ENCODE measurements at places on chromosomes 5 and 9.

DNA sequence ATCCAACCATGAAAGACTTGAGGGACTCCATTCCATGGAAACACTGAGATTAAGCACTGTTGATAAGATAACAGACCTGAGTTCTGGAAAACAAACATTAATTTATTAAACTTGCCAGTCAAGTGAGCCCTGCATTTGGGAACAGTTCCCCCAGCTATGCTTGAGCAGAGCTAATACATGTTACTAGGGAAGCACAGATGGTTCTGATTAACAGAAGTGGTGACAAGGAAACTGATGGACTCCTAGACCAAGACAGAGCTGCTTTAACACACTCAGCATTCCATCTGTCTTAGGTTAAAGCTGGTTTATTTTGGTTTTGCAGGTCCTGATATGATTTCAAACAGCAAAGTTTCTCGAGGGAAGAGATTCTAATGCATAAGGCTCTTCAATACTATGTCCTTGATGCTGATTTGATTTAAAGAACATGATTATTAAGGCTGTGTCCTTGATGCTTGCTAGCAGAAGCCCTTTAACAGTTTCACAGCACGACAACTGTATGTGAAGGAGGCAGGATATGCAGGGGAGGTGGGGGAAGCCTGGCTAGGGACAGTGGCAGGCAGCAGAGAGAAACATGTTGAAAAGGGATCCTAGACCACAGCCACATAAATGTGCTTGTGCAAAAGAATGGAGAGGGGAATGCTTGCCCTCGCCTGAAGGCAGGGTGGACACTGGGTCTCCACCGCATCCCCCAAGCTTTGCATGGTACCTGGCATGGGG, 66.2 kb downstream of the ACTBL2 start:
- no peak for DNase-seq

- no peak for DNase-seq
These were observed 27.4 kb downstream of the NCS1 start for GRCh38 chr9:130199605-130200004.

- no peak for DNase-seq
These were observed 12.2 kb upstream of the NDFIP1 start for GRCh38 chr5:142096382-142096781.

DNA sequence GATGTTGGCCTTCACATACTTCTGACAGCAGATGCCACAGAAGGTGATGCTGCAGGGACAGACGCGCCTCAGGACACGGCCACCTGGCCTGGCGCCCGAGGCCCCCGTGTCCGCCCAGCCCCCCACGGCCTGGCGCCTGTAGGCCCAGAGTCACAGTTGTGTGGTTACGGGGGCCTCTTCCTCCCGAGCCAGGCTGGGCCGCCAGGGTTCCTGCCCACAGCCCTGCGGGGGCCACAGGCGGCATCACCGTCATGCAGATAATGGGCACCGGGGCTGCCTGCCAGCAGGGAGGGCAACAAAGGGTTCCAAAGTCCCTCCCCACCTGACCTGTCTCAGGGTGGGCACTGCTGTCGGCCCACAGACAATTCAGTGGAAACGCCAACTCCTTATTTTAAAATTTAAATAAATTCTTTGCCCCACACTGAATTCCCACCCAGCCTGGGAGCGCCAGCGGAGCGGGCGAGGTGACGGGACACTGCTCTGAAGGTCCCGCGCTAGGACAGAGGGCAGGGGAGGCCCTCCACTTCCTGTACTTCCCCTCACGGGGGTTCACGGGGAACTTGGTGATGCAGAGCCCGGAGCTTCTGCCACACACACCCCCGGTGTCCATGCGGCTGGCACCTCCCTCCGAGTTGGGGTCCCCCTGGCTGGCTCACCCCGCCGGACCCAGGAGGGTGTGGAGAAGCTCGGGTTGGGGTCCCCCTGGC, 40.6 kb downstream of the EXOC3 start:
- no peak for DNase-seq

GRCh38 chr5:13189532-13189931, 755.0 kb downstream of the DNAH5 start:
- no peak for DNase-seq

- no peak for DNase-seq
These were observed 192.6 kb downstream of the TLE4 start for GRCh38 chr9:79764374-79764773.

DNA sequence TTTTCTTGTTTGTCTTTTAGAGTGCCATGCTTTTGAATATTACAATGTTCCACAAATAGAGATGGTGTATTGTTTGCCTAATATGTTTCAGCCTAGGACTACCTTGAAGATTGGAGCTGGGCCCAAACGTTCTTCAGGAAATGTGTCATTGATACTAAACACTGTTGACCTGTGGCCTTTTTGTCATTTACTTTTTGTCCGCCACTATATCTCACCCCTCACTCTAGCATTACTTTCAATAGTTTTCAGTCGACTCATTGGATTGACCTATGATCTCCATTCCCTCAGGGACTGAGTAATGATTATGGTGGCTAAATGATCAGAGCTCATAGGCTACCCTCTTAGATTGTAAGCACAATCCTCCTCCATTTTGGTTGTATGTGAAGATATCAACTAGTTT, 115.8 kb downstream of the NUDT12 start:
- no peak for DNase-seq

- DNase-seq, result no peak
These were observed 274.3 kb downstream of the ISL1 start for GRCh38 chr5:51657340-51658240.

DNA sequence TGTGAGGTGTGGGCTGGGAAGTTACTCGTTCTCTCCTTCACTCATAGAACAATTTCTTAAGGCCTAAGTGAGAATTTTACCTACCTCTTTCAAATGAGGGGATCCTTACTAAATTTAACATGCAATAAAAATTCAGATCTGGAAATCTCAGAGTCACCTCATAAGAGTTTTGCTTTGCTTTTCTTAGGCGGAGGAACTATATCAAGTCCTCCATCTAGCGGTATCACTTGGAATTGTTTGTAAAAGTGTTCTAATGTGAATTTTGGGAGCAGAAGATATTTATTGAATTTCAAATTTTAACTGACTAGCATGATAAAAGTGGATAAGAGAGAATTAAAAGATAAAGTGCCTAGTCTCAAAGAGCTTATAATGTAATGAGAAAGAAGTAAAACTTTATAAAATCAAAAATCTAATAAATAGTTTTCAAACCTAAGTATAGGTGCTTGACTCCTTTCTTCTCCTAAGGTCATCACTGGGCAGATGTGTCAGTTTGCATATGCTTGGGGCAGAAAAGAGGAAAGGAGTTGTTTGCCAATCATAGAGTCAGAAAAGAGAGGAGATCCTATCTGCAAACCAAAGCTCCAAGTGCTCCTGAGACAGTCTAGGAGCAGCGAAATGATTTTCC, 145.7 kb upstream of the DAB2 start:
- no peak for DNase-seq

- DNase-seq, result no peak
These were observed 67.3 kb downstream of the DOCK8 start for GRCh38 chr9:281741-282645.

DNA sequence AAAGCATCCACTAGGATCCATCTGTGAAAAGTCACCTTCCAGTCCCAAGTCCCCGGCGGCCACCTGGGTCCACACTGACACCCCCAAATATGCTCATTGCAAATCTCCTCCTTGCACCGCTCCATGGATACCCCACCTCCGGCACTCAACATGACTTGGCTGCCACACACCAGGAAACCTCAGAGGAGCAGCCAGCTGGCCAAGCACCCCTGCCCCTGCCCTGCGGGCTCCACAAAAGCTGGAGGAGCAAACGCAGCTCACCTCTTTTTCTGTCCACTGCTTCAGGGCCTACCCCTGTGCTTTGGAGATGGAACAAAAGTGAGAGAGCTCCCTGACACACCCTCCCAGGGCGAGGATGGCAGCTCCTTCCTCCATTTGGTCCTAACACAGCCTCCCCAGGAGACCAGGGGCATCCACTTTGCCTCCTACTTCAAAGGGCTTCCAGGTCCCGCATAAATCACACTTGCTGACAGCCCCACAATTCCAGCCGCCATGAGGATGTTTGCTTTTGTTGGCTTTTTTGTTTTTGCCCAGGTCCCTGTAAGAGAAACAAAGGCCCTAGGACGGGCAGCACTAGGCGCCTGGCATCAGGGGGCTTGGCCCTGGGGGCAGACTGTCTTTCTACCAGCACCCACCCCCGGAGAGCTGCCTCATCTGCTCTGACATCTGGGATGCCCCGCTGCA, 14.8 kb downstream of the ROR2 start:
- no peak for DNase-seq

GRCh38 chr5:167485061-167485774, 806.2 kb upstream of the WWC1 start:
- DNase-seq, result no peak

DNA sequence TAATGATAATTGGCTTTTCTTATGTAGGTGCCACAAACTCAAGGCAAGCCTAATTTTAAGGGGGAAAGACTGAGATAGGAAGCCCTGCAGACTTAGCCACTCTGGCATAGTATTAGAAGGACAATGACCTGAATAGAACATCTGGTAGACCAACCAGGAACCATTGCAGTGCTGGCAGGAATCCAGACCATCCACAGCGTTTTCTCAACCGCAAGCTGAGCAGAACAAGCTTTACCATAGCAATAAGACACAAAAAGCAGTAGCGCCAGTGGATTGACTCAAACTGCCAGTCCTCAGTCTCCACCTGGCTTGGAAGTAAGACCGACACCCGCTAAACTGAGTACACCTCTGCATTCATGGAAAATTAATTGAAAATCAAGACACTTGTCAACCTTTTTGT, 141.3 kb upstream of the LPAR1 start:
- no peak for DNase-seq

DNA sequence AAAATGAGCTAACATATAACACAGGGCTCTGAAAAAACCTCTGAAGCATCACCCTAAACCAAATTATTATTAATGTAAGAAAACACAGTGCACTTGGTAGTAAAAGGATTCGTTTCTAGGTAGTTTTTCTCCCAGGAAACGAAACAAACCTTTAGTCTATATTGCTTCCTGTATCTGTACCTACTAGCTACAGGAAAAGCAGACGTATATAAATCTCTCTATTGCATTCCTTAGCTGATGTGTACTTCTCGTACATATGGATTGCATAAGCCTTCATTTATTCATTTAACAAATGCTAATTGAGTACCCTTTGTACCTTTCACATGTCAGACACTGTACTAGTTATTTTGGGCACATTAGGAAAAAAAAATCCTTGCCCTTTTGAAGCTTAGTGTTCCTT, 85.0 kb upstream of the RASA1 start:
- no peak for DNase-seq

GRCh38 chr9:70020217-70020616, 23.4 kb upstream of the MAMDC2 start:
- no peak for DNase-seq

- DNase-seq, result no peak
These were observed 84.6 kb downstream of the CEMIP2 start for GRCh38 chr9:71683598-71684235.

- DNase-seq, result no peak
These were observed 6.8 kb upstream of the TRIM41 start for GRCh38 chr5:181215997-181216989.

GRCh38 chr9:132575005-132575609, 7.3 kb upstream of the BARHL1 start:
- no peak for DNase-seq

- no peak for DNase-seq
These were observed 95.6 kb upstream of the DMRT1 start for GRCh38 chr9:745761-746380.
